ENCODE measurements at places on chromosomes 6 and 20. TPM values are rescaled to one million over a fixed set of nuclear protein-coding genes. Genes with fewer than 3 reads are reported as not detected.

COX4I2 gene
- 9.5 TPM for total RNA-seq

NUDT3 gene
- total RNA-seq, result 47.3 TPM

GRCh38 chr6:3294921-3295871, 36.4 kb downstream of the PSMG4 start:
- H3K27me3 ChIP-seq, result no peaks in the 10 kb centered on the region
- no peaks in the 10 kb centered on the region for H3K4me1 ChIP-seq
- no peak overlapping the region for H3K27ac ChIP-seq

DNA sequence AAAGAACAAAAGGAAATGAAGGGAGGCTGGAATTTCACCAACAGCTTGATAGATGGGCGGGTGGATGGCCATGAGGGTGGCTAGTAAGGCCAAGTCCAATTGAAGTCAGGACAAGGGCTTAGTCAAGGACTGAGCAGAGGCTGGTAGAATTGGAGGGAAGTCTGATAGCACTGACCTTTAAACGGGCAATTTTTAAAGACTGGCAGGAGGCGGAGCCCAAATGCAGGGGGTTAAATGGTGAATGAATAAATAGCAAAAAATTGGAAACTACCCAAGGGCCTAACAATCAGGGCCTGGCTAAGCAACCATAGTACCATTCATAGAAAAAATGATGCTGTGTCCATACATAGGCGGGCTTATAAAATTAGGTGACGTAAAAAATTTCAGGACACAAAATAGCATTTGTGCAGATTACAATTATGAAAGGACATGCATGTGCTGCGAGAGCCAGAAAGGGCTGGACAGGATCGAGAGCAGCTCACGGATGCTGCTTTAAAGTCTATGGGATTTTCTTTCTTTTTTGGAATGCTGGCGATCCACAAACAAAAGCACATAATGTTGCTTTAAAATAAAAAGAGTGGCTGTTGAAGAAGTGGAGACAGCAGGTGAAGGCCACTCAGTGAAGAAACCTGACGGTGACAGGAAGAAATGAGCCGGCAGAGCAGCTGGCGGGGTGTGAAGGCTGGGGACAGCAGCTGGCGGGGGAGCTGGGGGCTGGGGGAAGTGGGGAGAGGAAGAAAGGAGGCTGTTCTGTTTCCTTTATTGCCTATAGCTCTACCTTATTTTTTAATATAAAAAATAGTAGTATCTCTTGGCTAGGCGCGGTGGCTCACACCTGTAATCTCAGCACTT, 42.8 kb upstream of the TAF8 start:
- no peak overlapping the region for H3K27ac ChIP-seq
- no peak overlapping the region for H3K4me3 ChIP-seq
- peaks cover 2% of the 10 kb centered on the region for H3K36me3 ChIP-seq
- no peaks in the 10 kb centered on the region for H3K4me1 ChIP-seq
- H3K27me3 ChIP-seq, result no peaks in the 10 kb centered on the region

SGK2 gene
- total RNA-seq, result 3.4 TPM

DNA sequence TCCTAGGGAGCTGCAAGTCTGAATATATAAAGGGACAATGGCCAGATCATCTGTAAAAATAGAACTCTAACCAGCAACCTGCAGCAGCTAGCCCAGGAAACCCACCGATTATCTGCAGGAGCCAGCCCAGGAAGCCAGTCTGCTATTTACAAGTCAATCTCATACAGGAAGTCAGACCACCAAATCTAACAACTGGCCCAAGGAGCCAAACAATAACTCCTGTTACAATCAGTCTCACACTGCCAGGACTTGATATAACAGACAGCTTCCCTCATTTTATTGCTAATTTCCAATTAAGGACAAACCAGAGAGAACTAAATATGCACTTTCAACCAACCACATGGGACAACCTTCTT, 14.4 kb upstream of the RIN2 start:
- DNase-seq, result no peak
- no peaks in the 10 kb centered on the region for H3K36me3 ChIP-seq
- no peaks in the 10 kb centered on the region for H3K27me3 ChIP-seq
- H3K4me3 ChIP-seq, result no peak overlapping the region

IL17A gene
- total RNA-seq, result not detected

DNA sequence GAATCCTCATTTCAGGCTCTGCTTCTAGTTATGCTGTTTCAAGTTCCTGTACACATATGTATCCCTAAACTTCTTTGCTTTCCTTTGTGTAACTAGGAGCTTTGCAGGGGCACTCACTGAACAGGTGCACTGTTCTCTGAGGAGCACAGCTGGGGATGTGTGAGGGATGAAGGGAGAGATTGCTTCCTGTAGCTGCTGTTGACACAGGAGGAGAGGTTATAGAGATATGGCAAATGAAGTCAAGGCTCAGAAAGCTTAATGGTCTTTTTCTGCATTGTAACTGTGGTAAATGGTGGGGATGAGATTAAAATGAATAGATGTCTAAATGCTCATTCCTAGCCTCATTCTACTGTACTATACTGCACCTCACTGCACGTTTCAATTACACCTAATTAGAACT, 454.3 kb downstream of the BTBD3 start:
- H3K36me3 ChIP-seq, result no peaks in the 10 kb centered on the region
- no peak overlapping the region for H3K4me3 ChIP-seq
- H3K27me3 ChIP-seq, result no peaks in the 10 kb centered on the region
- no peak for DNase-seq
- no peak overlapping the region for H3K27ac ChIP-seq
- H3K4me1 ChIP-seq, result no peaks in the 10 kb centered on the region

ARFGAP1 gene
- total RNA-seq, result 88.2 TPM

DNA sequence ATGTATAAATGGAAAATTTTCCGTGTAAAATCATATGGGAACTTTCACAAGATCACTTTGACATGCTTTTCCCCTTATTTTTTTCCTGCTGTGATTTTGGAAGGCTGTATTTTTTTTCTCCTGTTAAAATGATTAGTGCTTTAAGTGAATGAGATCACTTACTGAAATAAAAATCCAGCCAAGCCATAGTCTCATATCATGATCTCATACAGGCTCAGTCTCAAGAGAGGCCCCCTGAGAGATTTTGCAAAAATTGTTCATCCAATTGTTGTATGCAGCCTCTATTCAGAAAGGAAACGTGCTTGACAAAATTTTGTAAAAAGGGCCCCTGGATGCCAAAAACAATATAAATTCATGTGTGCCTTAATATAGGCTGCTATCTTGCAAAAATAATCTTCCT, 528.2 kb downstream of the HDGFL1 start:
- DNase-seq, result no peak
- H3K4me1 ChIP-seq, result no peaks in the 10 kb centered on the region
- no peaks in the 10 kb centered on the region for H3K27me3 ChIP-seq
- H3K27ac ChIP-seq, result no peak overlapping the region

- H3K27me3 ChIP-seq, result no peaks in the 10 kb centered on the region
- no peaks in the 10 kb centered on the region for H3K4me1 ChIP-seq
- DNase-seq, result no peak
- H3K27ac ChIP-seq, result no peak overlapping the region
- H3K36me3 ChIP-seq, result no peaks in the 10 kb centered on the region
Observed at GRCh38 chr6:20172842-20173456, 39.3 kb downstream of the MBOAT1 start.

Measured in aorta (tissue), 5 donors.